ENCODE measurements at places on chromosomes 1 and 21. TPM values are rescaled to one million over a fixed set of nuclear protein-coding genes. Genes with fewer than 3 reads are reported as not detected.

Gene IARS2
- total RNA-seq: 257 TPM

Gene OR2M3
- not detected for total RNA-seq

Gene RGS4
- total RNA-seq: not detected

Gene ADGRL4
- 0.09 TPM for total RNA-seq

Gene FAM3B
- not detected for total RNA-seq

Gene AMPD1
- not detected for total RNA-seq

Gene EPS8L3
- total RNA-seq: 0.15 TPM

Gene TRIM67
- total RNA-seq: 0.07 TPM

Gene CSF3R
- 0.20 TPM for total RNA-seq

Gene KCNJ10
- not detected for total RNA-seq

Gene PLPP3
- total RNA-seq: 11.1 TPM

DNA sequence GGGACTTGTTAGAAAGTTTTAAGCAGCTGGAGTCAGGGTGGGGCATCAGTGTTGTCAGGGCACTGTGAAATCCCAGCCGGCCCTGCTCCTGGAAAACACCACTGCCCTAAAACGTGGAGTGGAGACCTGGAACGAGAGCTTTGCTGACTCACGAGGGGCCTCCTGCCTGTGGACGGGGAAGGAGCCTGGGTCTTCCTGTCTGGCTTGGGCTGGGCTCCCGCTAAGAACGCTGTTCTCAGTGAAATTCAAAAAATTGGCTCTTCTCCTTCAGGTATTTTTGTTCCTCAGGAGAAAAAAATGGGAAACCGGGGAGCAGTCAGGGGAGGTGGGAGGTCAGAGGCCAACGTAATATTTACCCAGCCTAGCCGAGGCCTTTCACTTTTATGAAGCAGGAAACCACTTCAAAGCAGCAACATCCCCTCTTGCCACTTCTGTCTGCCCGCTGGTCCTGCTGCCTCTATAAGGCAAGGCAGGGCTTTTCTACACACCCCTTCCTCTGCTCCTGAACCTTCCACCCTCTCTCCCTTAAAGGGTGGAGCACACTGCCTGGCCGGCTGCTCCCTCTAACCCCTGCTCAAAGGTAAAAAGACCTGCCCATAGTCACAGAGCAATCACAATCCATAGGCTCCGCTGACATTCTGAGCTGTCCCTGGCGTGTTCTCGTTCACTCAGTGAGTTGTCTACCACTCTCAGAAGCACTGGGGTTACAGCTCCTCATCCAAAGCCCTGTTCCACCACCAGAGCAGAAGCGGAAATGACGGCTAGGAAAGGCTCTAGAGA is 8.0 kb downstream of the PLXNA2 start:
- DNase-seq: peak; percentile 54

DNA sequence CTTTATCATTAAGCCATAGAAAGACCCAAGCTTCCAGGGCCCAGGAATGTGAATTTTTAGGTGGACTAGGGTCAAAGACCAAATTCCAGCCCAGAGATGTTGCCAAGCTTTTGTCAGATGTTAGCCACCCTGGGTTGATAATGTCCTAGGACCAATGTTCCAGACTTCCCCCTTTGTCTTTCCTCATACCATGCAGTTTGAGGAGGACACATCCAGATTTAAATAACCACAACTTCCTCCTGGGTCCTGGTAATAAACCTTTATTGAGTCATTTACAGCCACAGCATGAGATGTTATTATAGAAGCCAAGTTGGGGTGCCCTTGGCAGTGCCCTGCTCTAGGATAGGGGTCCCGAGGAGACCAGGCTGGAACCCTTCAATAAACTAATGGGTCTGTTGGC is 5.9 kb downstream of the TNR start:
- DNase-seq: no peak

DNA sequence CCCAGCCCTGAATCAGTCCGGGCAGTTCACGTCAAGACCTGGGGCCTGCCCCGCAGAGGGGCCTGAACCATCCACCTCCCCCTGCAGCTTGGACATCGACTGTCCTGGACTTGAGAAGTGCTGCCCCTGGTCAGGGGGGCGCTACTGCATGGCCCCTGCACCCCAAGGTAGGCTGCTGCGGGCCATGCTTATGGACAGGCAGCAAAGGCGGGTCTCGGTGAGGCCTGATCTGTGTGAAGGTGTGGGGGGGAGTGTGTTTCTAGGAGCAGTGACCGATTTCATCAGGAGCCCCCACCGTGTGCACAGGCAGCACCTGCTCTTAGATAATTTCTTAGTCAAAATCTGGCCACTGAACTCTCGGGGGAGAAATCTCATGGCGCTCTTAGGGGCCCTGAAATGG is 13.0 kb downstream of the UMODL1 start:
- no peak for DNase-seq

GRCh38 chr1:152451254-152451653 is 37.2 kb upstream of the CRNN start:
- DNase-seq: no peak

DNA sequence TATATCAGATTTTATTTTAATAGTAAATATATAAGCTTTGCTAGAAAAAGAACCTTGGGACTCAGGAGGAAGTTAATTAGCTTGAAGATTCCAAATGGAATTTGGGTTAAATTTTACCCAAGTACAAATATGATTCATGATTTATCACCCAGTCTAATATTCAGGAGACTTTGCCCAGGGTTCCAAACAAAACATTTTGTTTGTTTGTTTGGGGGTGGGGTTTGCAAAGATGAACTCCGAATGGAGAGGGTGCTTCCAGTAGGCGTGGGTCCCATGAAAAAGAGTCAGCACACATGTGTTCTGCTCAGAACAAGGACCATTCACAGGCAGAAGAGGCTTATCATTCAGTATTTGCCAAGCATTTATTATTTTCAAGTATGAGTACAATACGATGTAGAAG is 23.5 kb downstream of the KCNT2 start:
- no peak for DNase-seq

GRCh38 chr21:27831816-27832569 is 865.1 kb upstream of the ADAMTS5 start:
- no peak for DNase-seq

GRCh38 chr1:151476083-151476482 is 16.8 kb upstream of the POGZ start:
- no peak for DNase-seq

GRCh38 chr21:35989138-35989735 is 71.1 kb downstream of the SETD4 start:
- DNase-seq: no peak

DNA sequence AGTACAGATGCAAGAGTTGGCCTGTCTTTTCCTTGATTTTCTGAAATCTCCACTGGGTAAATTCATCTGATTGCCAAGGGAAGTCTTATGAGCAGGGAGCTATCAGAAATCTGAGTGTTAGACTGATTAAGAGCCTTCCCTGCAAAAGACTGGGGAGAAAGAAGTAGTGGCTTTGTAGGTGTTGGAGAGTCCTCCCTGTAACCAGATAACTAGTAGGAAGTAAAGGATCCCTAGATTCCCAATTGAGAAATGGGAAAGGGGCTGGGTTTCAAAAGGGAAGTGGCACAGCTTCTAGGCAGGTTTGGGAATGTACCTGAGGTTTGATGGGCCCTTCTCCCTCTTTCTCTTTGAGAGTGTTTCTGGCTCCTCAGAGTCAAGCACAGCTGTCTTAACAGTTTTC is 2.1 kb downstream of the TLCD4 start:
- no peak for DNase-seq

DNA sequence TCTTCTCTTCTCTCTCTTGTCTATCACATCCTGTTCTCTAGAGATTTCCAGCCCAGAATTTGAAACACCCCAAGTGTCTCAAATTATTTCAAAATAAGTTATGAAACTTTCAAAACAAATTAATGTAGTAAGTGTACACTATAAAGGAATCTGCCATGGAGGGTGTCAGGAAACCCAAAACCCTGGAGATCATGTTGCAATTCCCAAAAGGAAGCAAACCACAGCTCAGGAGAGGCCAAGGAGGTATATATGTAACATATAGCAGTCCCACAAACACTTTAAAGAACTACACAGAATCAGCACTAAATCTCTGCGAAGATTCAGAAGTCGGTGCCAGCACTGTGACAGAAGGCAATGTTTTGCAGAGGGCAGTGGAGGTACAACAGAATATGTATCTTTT is 26.6 kb downstream of the PTPN14 start:
- DNase-seq: no peak

GRCh38 chr1:12548973-12549459 is 69.0 kb downstream of the DHRS3 start:
- no peak for DNase-seq

DNA sequence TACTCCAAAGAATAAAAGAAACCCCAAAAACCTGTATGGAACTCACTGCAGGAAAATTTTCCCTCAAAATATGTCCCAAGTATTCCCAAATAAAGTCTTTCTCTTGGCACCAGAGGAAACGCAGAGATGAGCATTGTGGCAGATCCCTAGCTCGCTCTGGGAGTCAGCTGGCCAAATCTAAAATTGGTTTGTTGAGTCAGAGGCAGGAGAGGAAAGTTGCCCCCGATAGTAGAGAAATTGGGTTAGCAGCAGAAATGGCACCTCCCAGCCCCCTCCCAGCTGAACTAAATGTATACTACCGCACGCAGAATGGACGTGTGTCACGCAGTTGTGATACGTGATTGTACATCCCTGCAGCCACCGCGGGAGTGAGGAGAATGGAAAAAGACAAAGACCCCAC is 39.9 kb upstream of the TARBP1 start:
- no peak for DNase-seq

DNA sequence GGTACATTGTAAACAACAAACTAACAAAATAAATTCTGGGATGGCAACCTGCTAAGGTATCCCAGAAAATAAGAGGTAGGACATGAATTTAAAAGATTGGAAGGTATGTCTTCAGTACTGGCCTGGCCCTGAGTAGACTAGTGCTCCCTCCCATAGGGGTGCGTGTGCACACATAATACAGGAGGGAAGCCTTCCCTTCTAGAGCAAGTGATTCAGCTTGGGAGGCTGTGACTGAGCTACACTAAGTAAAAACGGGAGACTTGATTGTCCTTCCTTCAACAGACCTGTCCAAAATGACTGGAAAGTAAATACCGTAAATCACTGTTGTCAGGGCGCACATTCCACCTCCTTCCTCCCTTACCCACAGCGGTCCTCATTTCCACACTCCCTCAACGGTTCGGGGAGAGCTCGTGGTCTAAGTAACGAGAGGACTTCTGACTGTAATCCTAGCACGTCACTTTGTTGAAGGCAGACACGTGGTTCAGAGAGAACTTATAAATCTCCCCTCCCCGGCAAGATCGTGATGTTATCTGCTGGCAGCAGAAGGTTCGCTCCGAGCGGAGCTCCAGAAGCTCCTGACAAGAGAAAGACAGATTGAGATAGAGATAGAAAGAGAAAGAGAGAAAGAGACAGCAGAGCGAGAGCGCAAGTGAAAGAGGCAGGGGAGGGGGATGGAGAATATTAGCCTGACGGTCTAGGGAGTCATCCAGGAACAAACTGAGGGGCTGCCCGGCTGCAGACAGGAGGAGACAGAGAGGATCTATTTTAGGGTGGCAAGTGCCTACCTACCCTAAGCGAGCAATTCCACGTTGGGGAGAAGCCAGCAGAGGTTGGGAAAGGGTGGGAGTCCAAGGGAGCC is at the start of gene TGFB2:
TSS of gene TGFB2 (plus strand) at position 523 of the 859 bp plus-strand sequence. CDS start 1,366 bp downstream, outside the sequence.
- DNase-seq: peak; percentile 58

DNA sequence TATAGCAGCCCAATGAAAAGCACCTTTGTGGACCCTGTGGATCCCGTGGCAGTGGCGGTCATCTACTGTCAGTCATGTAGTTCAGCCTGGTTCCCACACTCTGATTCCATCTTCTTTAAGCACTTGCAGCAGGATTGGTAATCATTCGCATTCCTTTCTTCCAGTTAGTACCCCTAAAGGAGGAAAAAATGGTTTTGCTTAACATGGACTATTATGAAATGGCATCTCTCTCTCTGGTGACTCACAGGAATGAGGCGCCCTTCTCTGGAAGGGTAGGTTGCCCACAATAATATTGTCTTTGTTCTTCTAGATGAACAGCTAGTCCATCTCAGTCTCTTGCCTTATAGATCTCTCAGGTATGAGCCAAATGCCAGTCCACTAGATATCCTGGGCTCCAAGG is 127.9 kb upstream of the MROH9 start:
- DNase-seq: no peak

DNA sequence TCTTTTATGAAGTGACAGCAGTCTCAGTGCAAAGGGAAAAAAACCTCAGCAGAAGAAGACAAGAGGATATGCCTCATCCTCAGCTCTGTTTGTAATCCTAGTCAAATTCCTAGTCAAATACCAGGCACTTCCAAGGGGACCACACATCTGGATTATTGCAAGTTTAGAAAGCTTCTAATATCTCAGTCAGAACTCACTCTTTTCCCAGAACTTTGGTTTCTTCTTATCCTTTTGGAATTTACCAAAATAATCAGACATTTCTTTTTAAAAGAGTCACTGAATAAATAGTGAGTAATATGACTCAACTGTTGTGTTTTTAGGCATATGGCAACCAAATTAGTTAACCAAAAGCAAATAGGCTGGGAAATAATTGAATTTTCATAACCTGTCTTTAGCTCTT is 47.8 kb downstream of the PRRX1 start:
- DNase-seq: no peak

DNA sequence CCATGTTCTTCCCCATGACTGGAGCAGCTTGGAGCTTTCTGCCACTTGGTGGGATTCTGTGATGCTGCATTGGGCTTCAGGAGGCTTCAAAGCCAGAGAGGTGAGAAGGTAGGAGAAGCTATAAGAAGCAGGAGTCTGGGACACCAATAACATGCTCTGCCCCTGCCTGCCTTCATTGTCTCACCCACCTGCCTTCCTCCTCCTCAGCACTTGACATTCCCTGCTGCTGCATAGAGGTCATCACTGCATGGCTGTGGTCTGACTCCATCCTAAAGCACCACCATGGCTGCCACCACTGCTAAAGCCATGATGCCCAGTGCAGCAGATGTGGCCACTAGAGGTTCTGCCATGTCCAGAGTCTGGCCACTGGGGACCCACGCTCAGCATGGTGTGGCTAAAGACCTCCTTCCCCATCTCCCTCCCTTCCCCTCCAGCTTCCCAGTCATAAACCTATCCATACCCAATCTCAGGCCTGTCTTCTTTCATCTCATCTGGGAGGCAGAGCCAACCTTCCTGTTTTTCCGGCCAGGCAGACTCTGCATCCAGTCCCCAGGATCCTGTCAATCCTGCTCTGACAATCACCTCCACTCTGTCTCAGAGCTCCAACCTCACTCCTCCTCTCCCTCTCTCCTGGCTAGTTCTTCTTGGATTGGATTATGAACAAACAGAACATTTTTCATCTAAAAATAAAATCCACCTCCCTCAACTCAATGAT is 285.1 kb upstream of the POU3F1 start:
- no peak for DNase-seq

- DNase-seq: no peak
Observed at GRCh38 chr21:41520560-41521442, 12.8 kb upstream of the TMPRSS2 start.
